ENCODE measurements at places on chromosomes 6 and 20. TPM values are rescaled to one million over a fixed set of nuclear protein-coding genes. Genes with fewer than 3 reads are reported as not detected.

RBPJL gene
- total RNA-seq: not detected

KCNQ5 gene
- total RNA-seq: 15.8 TPM

SPATS1 gene
- not detected for total RNA-seq

GFOD1 gene
- 31.8 TPM for total RNA-seq

PPP2R5D gene
- total RNA-seq: 44.3 TPM

- DNase-seq: no peak
- no peak overlapping the region for H3K27ac ChIP-seq
- no peak overlapping the region for H3K4me3 ChIP-seq
- no peaks in the 10 kb centered on the region for H3K4me1 ChIP-seq
- no peaks in the 10 kb centered on the region for H3K27me3 ChIP-seq
- H3K36me3 ChIP-seq: no peaks in the 10 kb centered on the region
These were observed 7.2 kb upstream of the SNX14 start for GRCh38 chr6:85600713-85601313.

GRCh38 chr20:35629427-35630145, 14.0 kb downstream of the SPAG4 start:
- no peaks in the 10 kb centered on the region for H3K27me3 ChIP-seq
- no peak overlapping the region for H3K4me3 ChIP-seq
- peak overlapping the region; percentile 4 for H3K27ac ChIP-seq
- DNase-seq: no peak
- H3K4me1 ChIP-seq: no peaks in the 10 kb centered on the region

GRCh38 chr6:3014675-3015066, 15.0 kb downstream of the NQO2 start:
- H3K27ac ChIP-seq: no peak overlapping the region
- no peak for DNase-seq
- H3K4me3 ChIP-seq: no peak overlapping the region
- no peaks in the 10 kb centered on the region for H3K36me3 ChIP-seq
- H3K4me1 ChIP-seq: peaks cover 12% of the 10 kb centered on the region

GRCh38 chr6:5302995-5303622, 41.8 kb downstream of the FARS2 start:
- H3K4me1 ChIP-seq: peaks cover 19% of the 10 kb centered on the region
- DNase-seq: peak; percentile 53
- H3K4me3 ChIP-seq: no peak overlapping the region
- H3K36me3 ChIP-seq: no peaks in the 10 kb centered on the region

DNA sequence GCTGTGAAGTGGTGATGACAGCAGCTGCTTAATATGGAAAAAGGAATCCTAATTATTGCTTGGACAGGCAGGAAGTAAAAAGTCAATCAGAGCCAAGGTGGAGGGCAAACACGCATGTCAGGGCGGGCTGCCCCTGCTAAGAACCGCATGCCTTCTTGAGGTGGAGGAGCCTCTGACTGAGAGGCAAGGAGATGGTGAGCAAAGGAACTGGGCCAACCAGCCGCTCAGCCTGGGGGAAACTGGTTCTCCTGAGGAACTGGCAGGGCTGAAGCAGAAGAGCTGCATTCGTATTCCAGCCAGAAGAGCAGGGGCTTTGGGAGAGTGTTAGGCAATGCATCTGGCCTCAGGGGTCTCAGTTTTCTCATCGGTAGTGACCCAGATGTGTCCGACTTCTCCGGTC, 13.1 kb upstream of the MLN start:
- peaks cover 23% of the 10 kb centered on the region for H3K27me3 ChIP-seq
- H3K4me1 ChIP-seq: no peaks in the 10 kb centered on the region
- no peaks in the 10 kb centered on the region for H3K36me3 ChIP-seq
- no peak overlapping the region for H3K27ac ChIP-seq

- H3K27ac ChIP-seq: no peak overlapping the region
- H3K4me3 ChIP-seq: no peak overlapping the region
- no peaks in the 10 kb centered on the region for H3K27me3 ChIP-seq
- H3K36me3 ChIP-seq: no peaks in the 10 kb centered on the region
These were observed 11.3 kb upstream of the CCR6 start for GRCh38 chr6:167111597-167111996.

- peaks cover 9% of the 10 kb centered on the region for H3K4me1 ChIP-seq
- no peaks in the 10 kb centered on the region for H3K36me3 ChIP-seq
- H3K27me3 ChIP-seq: peaks cover 2% of the 10 kb centered on the region
- DNase-seq: no peak
- no peak overlapping the region for H3K27ac ChIP-seq
- H3K4me3 ChIP-seq: no peak overlapping the region
These were observed 9.8 kb downstream of the SOX4 start for GRCh38 chr6:21603082-21603952.

DNA sequence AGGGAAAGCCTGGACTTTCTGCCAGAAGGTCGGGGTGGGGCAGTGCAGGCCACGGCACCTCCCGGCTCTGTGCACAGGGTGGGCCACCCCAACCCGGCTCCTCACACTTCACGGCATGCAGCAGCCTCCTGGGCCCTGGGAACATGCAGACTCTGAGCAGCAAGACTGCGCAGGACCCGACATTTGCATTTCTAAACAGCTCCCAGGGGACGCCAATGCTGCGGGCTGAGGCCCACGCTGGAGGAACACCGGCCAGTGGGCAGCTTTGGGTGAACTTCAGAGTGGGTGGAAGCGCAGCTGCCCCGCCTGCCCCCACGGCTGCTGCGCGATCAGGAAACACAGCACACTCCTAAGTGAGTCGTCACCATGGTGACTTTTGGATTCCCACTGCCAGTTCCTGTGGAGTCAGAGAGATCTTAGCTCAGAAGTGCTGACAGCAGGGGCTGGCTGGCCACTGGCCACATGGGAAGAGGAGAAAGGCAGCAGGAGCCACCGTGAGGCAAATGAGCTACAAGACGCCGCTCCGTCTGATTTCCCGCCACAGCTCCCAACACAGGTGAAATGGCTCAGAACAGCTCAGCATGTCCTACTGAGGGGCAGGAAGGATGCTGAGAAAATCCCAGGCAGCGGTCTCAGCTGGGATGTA, 52.1 kb downstream of the RNASET2 start:
- no peak overlapping the region for H3K4me3 ChIP-seq
- no peaks in the 10 kb centered on the region for H3K36me3 ChIP-seq
- DNase-seq: no peak
- H3K27ac ChIP-seq: no peak overlapping the region
- H3K4me1 ChIP-seq: no peaks in the 10 kb centered on the region
- no peaks in the 10 kb centered on the region for H3K27me3 ChIP-seq

GRCh38 chr6:106422534-106422933, 62.0 kb downstream of the CRYBG1 start:
- no peak for DNase-seq
- H3K4me3 ChIP-seq: no peak overlapping the region
- H3K27ac ChIP-seq: no peak overlapping the region
- H3K27me3 ChIP-seq: no peaks in the 10 kb centered on the region

DNA sequence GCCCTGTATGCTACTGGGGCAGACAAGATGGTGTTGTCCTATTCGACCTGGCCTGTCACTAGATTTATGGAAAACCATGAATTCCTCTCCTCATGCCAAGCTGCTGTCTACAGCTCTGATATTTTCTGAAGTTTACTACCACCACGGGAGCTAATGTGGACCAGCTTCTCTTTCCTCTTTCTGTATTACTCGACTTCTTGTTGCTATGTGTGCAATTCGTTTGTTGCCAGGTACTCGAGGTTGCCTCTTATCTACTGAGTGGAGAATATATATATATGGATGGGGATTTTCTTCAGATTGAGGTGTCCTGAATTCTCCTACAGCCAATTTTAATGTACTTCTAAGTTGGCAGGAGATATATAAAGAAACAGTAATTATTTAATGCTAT, 34.7 kb downstream of the MAN1A1 start:
- H3K27me3 ChIP-seq: no peaks in the 10 kb centered on the region
- H3K4me1 ChIP-seq: peaks cover 15% of the 10 kb centered on the region
- H3K36me3 ChIP-seq: no peaks in the 10 kb centered on the region
- no peak overlapping the region for H3K4me3 ChIP-seq
- DNase-seq: no peak

DNA sequence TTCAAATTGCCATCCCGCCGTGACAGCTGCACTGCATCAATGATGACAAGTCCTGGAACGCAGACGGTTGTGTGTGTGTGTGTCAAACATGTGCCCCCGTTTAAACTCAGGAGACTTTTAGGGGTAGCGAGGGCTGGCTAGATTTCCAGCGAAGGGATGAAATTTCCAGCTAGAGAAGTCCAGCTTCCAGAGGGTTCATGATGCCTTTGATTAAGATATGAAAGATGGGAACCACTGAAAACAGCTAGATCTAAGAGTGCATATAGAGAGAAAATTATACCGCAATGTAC, 644 bp downstream of the KIZ start:
- no peaks in the 10 kb centered on the region for H3K36me3 ChIP-seq
- H3K27ac ChIP-seq: peak overlapping the region; percentile 98
- H3K4me1 ChIP-seq: peaks cover 17% of the 10 kb centered on the region
- H3K4me3 ChIP-seq: peak overlapping the region; percentile 100

DNA sequence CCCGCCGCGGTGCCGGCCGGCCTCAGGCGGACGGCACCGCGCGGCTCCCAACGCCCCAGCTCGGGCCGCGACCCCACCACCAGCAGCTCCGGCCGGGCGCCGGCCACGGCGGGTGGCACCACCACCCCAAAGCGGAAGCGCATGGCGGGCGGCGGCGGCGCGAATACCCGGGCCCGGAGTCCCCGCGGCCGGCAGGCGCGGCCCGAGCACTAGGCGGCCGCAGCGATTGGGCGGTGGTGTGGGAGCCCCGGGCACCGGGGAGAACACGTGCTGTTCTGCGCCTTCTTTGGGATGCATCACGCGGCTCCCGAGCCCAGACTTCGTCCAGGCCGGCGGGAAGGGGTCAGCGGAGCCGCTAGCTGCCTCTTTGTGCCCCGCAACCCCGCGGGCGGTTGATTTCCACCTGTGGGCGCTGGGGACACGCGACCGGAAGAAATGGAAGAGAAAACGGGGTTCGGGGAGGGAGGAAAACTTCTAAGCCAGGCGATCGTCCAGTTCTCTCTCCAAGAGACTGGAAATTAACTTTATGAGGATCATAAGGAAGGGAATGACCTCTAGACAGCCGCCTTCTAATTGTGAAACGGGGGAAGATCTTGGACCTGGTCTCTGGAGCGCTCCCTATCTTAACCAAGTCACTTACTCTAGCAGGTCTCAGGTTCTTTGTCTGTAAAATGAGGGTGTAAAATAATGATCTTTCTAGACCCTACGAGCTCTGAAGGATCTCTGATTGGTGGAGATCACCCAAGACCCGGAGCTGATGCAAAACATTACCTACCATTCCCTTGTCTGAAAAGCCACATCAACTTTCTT, at the start of gene EPM2A:
TSS of gene EPM2A (minus strand) at position 165 of the 810 bp plus-strand sequence. CDS start at position 143, 22 bp downstream.
- H3K27ac ChIP-seq: peak within 1 kb of the TSS; percentile 95
- peak; percentile 92 for DNase-seq
- H3K27me3 ChIP-seq: no peaks in the 10 kb centered on the region

GRCh38 chr20:38962928-38963401, 821 bp downstream of the DHX35 start:
- H3K4me1 ChIP-seq: peaks cover 20% of the 10 kb centered on the region
- peak overlapping the region; percentile 96 for H3K27ac ChIP-seq
- DNase-seq: no peak
- no peaks in the 10 kb centered on the region for H3K36me3 ChIP-seq
- H3K4me3 ChIP-seq: peak overlapping the region; percentile 94
- no peaks in the 10 kb centered on the region for H3K27me3 ChIP-seq

GRCh38 chr20:37439223-37439933, 81.7 kb upstream of the NNAT start:
- H3K36me3 ChIP-seq: no peaks in the 10 kb centered on the region
- no peaks in the 10 kb centered on the region for H3K4me1 ChIP-seq
- no peak overlapping the region for H3K27ac ChIP-seq
- no peak overlapping the region for H3K4me3 ChIP-seq
- DNase-seq: no peak

DNA sequence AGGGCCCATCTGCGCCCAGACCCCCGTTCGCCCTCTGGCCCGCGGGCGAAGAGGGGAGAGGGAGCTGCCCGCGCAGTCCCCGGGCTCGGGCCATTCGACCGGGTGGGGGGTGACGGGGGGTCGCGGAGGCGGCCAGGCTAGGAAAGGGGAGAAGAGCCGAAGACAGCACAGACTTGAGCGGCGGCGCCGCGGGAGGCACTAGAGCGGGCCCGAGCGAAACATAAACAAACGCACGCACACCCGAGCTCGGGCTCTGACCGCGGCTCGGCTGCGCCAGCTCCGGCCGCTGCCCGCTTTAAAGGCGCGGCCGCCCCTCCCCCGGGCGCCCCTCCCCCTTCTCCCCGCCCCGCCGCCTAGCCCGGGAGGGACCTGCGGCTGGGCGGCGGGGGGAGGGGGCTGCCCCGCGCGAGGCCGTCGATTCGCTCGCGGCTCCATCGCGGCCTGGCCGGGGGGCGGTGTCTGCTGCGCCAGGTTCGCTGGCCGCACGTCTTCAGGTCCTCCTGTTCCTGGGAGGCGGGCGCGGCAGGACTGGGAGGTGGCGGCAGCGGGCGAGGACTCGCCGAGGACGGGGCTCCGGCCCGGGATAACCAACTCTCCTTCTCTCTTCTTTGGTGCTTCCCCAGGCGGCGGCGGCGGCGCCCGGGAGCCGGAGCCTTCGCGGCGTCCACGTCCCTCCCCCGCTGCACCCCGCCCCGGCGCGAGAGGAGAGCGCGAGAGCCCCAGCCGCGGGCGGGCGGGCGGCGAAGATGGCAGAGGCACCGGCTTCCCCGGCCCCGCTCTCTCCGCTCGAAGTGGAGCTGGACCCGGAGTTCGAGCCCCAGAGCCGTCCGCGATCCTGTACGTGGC, at the start of gene FOXO3:
TSS of gene FOXO3 (plus strand) at position 455 of the 846 bp plus-strand sequence. CDS start at position 747, 292 bp downstream.
- H3K27me3 ChIP-seq: no peaks in the 10 kb centered on the region
- peak within 1 kb of the TSS; percentile 100 for H3K27ac ChIP-seq
- peaks cover 38% of the 10 kb centered on the region for H3K4me1 ChIP-seq
- no peaks in the 10 kb centered on the region for H3K36me3 ChIP-seq
- peak; percentile 90 for DNase-seq

DNA sequence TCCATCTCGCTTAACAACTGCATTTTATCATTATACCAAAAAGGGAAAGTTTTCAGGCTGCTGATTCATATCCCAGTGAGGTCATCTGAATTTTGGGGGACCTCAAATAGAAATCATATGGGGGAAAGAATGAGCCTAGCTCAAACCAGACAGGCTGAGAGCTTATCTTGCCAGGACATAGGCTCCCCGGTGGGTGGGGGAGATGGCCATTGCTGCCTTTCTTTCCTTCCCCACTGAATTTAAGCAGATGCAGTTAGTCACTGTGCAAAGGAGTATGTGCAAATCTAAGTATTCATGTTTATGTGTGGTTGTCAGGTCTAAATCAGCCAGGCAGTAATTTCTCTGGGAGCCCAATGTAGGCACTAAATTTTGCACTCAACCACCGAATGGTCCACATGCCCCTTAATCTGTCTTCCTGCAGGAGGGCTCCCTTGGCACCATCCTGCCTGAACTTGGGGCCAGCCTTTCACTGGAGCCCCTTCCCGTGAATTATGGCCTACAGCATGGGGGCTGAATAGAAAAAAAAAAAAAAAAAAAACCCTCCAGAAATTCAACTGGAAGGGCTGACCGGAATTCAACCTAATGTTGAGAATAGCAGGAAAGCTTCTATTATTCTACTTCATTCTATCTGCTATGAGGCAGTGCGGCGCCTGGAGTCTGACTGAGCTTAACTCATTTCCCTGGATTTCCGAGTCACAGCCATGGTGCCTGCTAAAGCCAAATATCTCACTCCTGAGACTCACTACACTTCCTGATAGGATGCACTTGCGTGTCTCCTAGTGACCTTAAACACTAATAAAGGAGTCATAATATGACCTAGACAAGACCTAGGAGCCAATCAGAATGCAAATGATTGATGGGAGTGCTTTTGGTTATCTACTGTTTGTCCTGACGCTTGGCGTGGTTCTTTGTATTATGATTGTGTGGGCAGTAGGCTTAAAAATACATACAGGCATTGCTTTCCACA, 161.5 kb upstream of the HEY2 start:
- no peak overlapping the region for H3K4me3 ChIP-seq
- H3K4me1 ChIP-seq: peaks cover 14% of the 10 kb centered on the region
- no peak overlapping the region for H3K27ac ChIP-seq

GRCh38 chr6:16163066-16163465, 34.2 kb downstream of the MYLIP start:
- H3K36me3 ChIP-seq: no peaks in the 10 kb centered on the region
- DNase-seq: no peak
- no peak overlapping the region for H3K4me3 ChIP-seq
- H3K4me1 ChIP-seq: no peaks in the 10 kb centered on the region
